Kidney epithelial cell (primary cell): ENCODE measurements at places on chromosomes 7 and 10. TPM values are rescaled to one million over a fixed set of nuclear protein-coding genes. Genes with fewer than 3 reads are reported as not detected.

Gene CNPY1
- not detected in 2 replicates for total RNA-seq

Gene SPDYE1
- total RNA-seq = not detected in 2 replicates

Gene IL6
- 8.5 and 16.2 TPM in 2 replicates for total RNA-seq

Gene IGFBP1
- total RNA-seq = 8.1 and 13.5 TPM in 2 replicates

Gene TSPAN14
- 111 and 116 TPM in 2 replicates for total RNA-seq

Gene LEP
- not detected in 2 replicates for total RNA-seq

Gene RADIL
- total RNA-seq = 2.3 and 3.5 TPM in 2 replicates

Gene OGDHL
- 1.7 and 2.2 TPM in 2 replicates for total RNA-seq
